ENCODE measurements at places on chromosomes 2 and 18.

DNA sequence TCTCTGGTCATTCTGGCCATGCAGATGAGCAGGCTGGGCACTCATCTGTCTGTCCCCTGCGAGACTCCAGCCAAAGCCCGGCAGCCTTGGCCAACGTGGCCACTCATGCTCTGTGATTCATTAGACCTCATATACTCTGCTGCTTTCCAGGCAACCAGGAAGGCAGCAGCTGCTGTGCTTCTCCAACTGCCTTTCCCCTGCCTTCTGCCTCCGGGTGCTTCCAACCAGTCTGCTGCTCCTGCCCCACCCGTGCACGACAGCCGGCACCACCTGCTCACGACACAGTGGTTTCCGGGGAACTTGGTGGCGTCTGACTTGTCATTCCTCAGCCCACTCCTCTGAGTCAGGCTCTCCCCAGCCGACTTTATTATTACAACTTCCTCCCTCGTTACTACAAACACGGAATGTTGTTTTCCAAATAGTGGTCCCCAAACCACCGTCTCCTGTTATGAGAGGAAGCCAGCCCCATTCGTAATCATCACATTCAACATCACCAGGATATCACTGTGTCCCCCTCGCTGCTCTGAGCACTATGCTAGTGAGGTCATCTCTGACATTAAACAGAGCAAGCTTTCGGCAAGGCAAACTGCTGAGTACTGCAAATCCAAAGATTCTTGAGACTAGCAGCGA is 392.4 kb downstream of the ALK start:
- no peak for DNase-seq

DNA sequence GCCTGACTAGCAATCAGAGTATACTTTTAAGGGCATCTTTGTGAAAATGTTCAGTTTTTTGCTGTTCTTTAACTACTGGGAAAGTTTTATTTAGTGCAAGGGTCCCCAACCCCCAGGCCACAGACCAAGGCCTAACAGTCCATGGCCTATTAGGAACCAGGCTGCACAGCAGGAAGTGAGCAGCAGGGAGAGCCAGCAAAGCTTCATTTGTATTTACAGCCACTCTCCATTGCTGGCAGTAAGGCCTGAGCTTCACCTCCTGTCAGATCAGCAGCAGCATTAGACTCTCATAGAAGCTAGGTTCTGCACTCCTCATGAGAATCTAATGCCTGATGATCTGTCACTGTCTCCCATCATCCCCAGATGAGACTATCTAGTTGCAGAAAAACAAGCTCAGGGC is 17.1 kb upstream of the NR4A2 start:
- DNase-seq, result no peak

GRCh38 chr2:234495251-234496054 is 1.4 kb downstream of the ARL4C start:
- no peak for DNase-seq

- no peak for DNase-seq
Observed at GRCh38 chr2:18119883-18120282, 241.4 kb downstream of the KCNS3 start.

- no peak for DNase-seq
Observed at GRCh38 chr2:118145806-118146205, 57.5 kb downstream of the INSIG2 start.

- no peak for DNase-seq
Observed at GRCh38 chr18:77702686-77703085, 453.0 kb downstream of the GALR1 start.

- DNase-seq, result no peak
Observed at GRCh38 chr2:231497651-231498050, 32.6 kb downstream of the NMUR1 start.

GRCh38 chr2:212005085-212005671 is 533.4 kb downstream of the ERBB4 start:
- peak; percentile 23 for DNase-seq

GRCh38 chr18:210733-211132 is 52.4 kb downstream of the USP14 start:
- no peak for DNase-seq

- no peak for DNase-seq
Observed at GRCh38 chr2:31318361-31319336, 84.7 kb downstream of the EHD3 start.

DNA sequence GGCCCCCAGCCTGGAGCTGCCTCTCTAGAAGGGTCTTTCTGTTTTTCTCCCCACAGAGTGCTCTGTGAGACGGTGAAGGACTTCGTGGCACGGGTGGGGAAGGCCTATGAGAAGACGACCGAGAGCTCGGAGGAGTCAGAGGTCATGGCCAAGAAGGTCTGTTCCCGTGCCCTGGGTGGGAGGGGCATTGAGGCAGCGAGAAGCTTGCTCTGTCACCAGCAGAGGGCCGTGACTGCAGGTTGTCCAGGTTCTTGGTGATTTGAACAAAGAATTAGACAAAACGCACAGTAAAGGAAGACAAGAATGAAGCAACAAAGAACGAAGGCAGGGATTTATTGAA is 93.9 kb downstream of the DGKD start:
- DNase-seq, result no peak

GRCh38 chr2:106115250-106115649 is 78.9 kb downstream of the UXS1 start:
- no peak for DNase-seq

- no peak for DNase-seq
Observed at GRCh38 chr2:9238591-9239326, 32.1 kb downstream of the ASAP2 start.

DNA sequence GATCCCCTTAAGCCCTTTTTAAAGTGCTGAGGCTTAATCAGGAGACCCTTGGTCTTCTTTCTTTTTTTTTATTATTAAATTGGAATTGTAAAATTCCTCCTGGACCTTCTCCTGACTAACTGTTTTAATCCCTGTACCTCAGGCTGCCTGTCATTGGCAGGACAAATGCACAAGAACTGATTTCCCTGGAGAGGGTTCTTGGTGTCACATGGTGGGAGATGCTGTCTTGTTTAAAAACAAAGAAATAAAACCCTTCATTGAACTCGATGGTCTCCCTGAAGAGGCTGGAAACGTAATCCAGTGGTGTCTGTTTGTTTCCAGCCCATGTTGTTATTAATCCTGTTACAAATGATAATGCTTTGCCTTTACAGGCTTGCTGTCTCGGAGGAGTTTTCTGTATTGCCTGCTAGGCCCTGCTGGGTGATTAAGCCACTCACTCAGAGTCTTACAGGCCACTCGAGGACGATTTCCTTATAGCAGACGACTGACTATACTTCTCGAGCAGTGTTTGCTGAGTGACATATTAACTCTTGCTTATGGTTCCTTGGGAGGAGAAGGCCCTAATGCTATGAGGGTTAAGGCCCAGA is 100.5 kb upstream of the MGAT5 start:
- DNase-seq, result no peak

GRCh38 chr18:55317864-55318263 is 270.1 kb downstream of the TCF4 start:
- no peak for DNase-seq

DNA sequence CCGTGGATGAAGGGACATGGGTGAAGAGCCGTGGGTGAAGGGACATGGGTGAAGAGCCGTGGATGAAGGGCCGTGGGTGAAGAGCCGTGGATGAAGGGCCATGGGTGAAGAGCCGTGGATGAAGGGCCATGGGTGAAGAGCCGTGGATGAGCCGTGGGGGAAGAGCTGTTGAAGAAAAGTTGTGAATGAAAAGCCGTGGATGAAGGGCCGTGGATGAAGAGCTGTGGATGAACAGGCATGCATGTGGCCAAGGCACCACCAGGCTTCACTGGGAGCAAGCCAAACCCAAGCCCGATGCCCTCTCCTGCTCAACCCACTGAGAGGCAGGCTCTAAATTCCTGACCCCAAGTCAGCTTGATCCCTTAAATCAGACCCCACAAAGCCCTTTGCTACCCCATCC is 10.6 kb downstream of the OR6B3 start:
- DNase-seq, result no peak

DNA sequence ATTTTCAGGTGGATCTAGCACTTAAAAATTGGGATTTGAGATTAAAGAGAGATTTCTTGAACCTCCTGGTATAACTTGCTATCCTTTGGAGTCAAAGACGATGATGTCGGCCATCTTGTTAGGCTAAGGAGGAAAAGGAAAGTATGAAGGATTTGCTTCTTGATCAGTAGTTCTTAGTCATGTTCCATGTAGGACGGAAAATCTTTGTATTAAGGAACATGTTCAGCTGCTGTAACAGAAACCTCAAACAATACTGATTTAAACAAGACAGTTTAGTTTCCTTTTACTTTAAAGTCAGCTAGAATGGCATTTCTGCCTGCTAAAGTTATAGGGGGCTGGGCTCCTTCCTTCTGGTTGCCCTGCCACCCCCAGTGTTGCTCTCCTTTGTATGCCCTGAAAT is 56.4 kb upstream of the MGAT5 start:
- no peak for DNase-seq

GRCh38 chr18:62974928-62975675 is 259.8 kb downstream of the PHLPP1 start:
- no peak for DNase-seq

DNA sequence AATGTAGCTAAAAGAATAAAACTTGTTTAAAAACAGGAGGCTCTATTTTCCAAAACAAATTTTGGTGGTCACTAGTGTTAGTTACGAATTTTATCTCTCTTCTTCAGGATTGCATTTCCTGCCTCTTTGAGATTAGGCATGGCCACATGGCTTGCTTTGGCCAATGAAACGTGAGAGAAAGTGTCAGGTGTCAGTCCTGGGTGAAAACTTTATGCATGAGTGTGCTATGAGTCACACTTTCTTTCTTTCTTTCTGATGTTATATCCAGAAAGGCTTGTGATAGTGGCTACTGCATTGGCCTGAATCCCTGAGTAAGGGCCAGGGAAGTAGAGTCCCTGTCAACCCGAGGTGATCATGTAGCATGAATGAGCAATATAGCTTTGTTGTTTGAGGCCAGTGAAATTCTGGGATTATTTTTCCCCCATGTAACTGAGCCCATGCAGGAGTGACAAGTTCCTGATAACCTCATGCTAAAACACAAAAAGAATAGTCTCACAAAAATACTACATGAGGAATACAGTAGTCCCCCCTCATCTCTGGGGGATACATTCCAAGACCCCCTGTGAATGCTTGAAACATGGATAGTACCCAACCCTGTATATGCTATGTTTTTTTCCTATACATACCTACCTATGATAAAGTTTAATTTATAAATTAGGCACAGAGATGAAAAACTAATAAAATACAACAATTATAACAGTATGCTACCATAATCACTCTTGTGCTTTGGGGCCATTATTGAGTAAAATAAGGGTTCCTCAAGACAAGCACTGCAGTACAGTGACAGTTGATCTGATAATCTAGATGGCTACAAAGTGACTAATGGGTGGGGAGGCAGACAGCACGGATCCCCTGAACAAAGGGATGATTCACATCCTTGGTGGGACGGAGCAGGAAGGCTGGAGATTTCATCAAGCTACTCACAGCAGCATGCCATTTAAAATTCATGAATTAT is 109.5 kb downstream of the CDC42EP3 start:
- no peak for DNase-seq

Measured in midbrain (tissue), 1 donor.